ENCODE measurements at places on chromosomes 6 and 20.

DNA sequence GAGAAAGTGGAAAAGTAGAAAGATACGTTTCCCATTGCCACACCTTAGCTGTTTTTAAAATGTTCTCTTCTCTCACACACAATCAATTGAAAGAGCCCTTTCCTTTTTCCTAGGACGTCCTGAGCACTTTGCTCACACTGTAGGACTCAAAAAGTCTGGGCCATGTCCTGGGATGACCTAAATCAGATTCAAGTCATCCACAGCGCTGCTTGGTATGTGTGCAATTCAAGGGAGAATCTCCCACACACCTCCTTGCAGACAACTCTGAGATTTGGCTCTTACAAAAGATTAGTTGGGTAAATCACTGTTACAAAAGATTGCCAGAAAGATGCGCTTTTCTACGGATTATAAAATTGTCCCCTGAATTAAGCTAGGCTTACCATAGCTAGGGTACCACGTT lies 130.1 kb downstream of the RNASET2 start:
- no peak for DNase-seq

GRCh38 chr6:44667226-44667625 lies 279.7 kb downstream of the CDC5L start:
- DNase-seq = no peak

GRCh38 chr6:34979994-34980393 lies 90.9 kb downstream of the ANKS1A start:
- DNase-seq = no peak

DNA sequence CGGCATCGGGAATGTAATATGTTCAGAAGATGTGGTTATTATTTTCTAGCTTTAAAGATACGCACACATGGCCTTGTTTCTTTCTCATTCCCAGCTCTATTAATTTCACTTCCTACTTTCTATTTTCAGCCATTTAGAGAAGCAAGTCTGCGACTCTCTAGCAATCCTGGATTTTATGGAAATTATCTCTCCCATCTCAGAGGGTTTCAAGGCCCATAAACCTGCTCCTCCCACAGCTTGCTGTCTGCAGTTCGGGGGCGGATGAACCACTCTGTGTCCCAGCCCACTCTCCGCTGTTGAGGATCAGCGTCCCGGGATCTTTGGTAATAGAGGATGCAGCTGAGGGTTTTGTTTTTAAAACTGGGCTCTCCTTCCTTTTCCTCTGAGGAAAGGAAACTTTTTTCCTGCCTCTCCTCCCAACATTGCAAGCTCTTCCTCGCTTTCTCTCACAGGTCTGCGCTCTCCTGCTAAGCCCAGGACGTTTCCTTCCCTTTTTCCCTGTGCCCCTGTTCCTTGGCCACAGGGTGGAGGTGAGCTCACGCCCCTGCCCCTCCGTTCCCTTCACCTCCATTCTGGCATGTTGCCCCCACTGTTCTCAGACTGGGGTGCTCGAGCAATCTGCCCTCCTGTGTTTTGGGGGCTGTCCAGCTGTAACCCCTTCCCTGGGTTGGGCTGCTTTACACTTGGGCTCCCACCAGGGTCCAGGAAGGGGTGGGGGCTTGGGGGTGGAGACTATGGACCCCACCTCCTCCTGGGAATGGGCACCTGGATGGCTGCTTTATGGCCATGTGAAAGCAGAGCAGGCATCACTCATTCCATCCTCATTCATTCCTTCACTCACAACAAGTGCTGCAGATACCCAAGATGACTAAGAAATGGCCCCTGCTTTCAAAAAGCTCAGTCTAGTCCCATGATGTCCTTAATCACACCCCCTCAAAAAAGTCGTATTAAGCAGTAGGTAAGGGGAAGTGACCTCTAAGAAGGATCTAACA lies 54.9 kb downstream of the ZBTB9 start:
- peak; percentile 22 for DNase-seq

GRCh38 chr6:130018744-130019325 lies 454 bp downstream of the L3MBTL3 start:
- DNase-seq = peak; percentile 28

GRCh38 chr6:127606131-127606562 lies 29.2 kb downstream of the C6orf58 start:
- peak; percentile 30 for DNase-seq

DNA sequence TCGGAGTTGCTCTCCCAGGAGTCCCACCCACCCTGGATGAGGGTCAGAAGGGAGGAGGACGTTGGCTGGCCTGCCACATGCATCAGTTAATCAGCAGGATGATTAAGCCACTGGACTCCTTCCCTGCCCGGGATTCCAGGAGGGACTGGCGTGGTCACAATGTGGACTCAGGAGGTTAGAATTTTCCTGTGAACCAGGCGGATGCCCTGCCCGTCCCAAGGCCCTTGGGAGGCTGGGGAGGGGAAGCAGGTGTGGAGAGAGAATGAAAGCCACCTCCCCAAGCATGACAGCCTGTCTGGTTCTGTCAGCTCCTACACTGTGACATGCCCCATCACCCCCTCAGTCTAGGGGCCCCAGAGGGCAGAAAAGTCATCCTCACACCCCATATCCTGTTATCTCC lies 11.6 kb upstream of the ITPR3 start:
- no peak for DNase-seq
